ENCODE measurements at places on chromosomes 2 and 18. TPM values are rescaled to one million over a fixed set of nuclear protein-coding genes. Genes with fewer than 3 reads are reported as not detected.

GRCh38 chr18:35619464-35619863 lies 37.9 kb downstream of the GALNT1 start:
- no peak for DNase-seq

- DNase-seq: no peak
These were observed 4.3 kb upstream of the TP53I3 start for GRCh38 chr2:24088821-24089359.

DNA sequence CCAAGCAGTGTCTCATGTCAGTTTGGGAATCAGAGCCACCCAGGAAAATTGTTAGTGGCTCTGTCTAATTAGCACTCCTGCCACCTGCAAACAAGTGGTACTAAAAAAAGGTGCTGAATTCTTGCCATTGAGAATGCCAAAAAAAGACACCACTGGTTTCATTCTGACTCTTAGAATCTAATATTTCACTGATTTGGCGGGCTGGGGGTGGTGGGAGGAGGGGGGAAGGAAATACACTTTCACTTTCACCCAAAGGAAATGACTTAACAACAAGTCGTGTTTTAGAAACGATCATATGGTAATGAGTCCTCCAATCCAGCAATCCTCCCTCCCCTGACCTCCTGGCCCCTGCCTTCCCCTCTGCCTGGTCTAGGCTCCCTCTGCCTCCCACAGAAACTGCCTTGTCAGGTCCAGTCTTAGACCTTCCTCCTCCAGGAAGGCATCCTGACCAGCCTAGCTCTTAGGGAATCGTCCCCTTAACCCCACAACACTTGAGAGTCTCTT lies 4.4 kb upstream of the KLHL29 start:
- DNase-seq: no peak

The MEMO1 gene
- total RNA-seq: 29.7 TPM

GRCh38 chr2:167342769-167343168 lies 454.5 kb downstream of the XIRP2 start:
- DNase-seq: no peak

The PAPOLG gene
- total RNA-seq: 9.7 TPM

DNA sequence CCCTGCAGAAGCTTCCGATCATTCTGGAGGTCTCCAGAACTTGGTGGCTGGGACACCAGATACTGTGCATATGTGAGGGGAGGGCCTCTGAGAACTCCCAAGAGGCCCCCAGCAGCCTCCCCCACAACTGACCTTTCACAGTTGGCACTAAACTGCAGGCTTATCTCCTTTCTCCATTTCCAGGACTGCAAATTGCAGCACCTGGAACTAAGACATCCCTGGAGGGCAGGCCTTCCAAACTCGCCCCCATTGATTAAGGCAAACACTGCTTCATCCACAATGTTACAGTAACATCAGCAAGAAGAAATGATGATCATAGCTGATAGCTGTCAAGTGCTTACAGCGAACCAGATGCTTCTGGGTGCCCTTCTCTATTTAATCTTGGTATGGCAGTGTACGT lies 67.9 kb downstream of the TGOLN2 start:
- DNase-seq: no peak

GRCh38 chr2:150030436-150031190 lies 443.0 kb upstream of the MMADHC start:
- DNase-seq: no peak

GRCh38 chr2:50343150-50343830 lies 688.6 kb downstream of the NRXN1 start:
- DNase-seq: no peak

DNA sequence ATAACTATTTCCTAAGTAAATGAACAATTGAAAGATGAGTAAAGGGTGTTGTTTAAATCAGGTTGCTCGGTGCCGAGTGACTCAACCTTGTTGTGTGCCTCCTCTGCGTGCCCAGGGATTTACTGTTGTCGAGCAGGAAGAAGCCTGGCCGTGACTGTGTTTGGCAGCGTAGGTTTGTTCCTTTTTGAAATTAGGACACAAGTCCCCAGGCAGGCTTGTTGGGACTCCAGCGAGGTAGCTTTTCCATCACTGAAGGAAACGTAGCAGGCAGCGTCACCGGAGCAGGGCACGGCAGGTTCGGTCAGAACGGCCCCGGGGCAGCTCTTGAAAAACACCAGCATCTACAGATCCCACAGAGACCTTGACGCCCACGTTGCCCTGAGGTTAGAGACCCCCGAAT lies 48.6 kb downstream of the TMEM18 start:
- peak; percentile 14 for DNase-seq

The KCNF1 gene
- total RNA-seq: not detected

The CLEC4F gene
- total RNA-seq: not detected

The ZFAND2B gene
- total RNA-seq: 59.8 TPM

The INPP1 gene
- total RNA-seq: 7.9 TPM

The IL1RL1 gene
- total RNA-seq: 65.8 TPM

The ALPI gene
- total RNA-seq: not detected

DNA sequence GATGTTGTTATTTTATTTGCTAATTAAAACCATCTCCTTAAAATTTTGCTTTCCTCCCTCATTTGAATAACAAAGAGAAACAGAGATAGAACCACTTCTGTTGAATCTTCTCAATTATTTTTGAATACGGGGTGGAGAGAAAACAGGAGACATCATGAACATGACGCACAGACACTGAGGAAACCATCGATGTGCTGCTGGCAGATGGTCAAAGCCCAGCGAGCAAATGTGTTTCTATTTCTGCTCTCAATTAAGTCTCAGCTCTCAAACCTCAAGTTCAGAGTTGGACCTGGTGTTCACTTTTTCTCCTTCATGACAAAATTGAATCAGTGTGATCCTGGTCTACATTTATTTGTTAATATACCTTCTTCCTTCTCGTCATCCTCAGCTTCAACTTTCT lies 36.1 kb upstream of the TWIST2 start:
- DNase-seq: no peak

- peak; percentile 98 for DNase-seq
These were observed 11.7 kb upstream of the MSH6 start for GRCh38 chr2:47771211-47771610.

- no peak for DNase-seq
These were observed 24.8 kb downstream of the ATF2 start for GRCh38 chr2:175143191-175143590.

All from bronchial epithelial cell (primary cell).